NCI-H1105 (cell line): ENCODE measurements at places on chromosomes 2 and 18.

- DNase-seq: peak; percentile 26
Measured at GRCh38 chr2:52414561-52415295, 1352.9 kb upstream of the CHAC2 start.

- no peak for DNase-seq
Measured at GRCh38 chr2:216001216-216002100, 11.9 kb downstream of the MREG start.

DNA sequence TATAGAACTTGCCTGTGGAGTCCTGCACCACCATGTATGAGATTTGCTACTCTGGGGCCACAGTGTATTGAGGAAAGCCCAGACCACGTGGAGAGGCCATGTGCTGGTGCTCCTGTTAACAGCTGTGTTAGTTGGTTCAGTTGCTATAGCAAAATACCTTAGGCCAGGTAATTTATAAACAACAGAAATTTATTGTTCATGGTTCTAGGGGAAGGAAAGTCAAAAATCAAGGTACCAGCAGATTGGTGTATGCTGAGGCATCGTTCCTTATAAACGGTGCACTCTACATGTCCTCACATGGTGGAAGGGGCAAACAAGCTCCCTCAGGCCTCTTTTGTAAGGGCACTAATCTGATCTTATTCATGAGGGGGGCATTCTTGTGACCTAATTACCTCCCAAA is 272.3 kb upstream of the FBXO11 start:
- no peak for DNase-seq

GRCh38 chr18:53193870-53194269 is 853.9 kb downstream of the DCC start:
- no peak for DNase-seq

- no peak for DNase-seq
Measured at GRCh38 chr2:168015274-168015953, 232.0 kb downstream of the STK39 start.

DNA sequence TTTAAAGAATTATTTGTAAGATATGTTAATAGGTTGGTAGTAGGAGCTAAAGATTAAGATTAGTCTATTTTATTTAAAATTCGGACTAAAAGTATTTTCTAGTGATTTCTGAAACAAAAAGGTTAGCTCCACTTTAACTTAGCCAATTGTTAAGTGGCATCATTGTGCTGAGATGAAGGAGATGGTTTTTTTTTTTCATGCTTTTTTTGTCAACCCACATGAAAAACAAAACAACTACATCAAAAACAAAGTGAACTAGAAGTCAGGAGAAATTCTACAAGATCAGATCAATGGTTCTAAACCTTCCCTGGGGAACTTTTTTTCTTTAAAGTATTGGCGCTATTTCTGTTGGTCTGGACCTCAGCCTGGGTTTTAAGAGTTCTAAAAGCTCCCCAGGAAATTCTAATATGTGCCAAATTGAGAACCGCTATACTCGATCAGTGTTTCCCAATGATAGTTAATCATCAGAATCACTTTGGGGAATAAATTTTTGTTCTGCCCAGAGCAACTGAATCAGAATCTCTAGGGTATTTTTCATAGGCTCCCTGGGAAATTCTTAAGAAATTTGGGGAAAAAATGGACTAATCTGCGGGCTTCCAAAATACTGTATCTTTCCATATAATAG is 2.3 kb downstream of the ZC3H6 start:
- no peak for DNase-seq

DNA sequence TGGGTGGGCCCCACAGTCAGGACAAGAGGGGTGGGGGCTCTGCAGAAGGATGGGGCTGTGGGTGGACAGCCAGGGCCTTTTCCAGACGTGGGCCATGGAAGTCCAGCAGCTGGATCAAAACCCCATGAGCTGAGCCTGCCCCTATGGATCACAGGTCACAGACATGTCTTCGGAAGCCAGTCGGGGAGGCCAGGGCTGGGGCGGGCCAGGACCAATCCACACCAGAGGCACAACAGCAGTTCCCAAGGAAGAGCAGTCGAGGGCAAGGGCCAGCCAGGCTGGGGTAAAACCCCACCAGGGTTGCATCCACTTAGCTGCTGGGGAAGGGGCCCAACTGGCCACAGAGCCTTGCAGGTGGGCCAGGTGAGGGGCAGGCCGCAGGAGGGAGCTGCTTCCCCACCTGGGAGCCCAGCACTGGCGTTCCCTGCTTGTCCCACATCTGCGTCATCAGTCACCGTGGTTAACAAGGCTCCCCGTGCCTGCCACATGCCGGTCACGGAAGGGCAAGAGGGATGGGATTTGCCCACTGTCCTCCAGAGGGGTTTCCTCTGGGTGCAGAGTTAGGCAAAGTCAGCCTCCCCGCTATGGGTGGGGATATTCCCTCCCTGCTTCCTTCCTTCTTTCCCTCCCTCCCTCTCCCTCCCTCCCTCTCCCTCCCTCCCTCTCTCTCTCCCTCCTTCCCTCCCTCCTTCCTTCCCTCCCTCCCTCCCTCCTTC is 46.4 kb upstream of the ODC1 start:
- no peak for DNase-seq

GRCh38 chr18:31819106-31819924 is 58.6 kb upstream of the SLC25A52 start:
- no peak for DNase-seq

- no peak for DNase-seq
Measured at GRCh38 chr18:70028734-70029133, 81.1 kb upstream of the CD226 start.

DNA sequence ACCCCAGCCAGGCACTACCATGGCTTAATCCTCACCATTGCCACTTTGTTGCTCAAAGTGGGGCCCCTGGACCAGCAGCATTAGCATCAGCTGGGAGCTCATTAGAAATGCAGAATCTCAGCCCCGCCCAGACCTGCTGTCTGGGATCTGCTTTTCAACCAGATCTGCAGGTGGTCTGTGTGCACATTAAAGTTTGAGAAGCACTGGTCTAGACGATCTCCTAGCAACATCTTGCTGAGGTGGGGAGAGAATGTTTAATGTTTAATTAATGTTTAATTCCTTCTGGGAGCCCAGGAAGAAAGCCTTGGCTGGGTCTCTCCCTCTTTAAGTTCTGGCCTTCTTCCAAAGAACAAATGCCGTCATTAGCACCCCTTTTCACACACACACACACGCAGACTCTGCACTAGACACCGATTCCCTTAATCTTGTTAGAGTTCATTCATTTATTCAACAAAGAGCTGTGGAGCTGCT is 53.7 kb downstream of the EDAR start:
- peak; percentile 45 for DNase-seq

DNA sequence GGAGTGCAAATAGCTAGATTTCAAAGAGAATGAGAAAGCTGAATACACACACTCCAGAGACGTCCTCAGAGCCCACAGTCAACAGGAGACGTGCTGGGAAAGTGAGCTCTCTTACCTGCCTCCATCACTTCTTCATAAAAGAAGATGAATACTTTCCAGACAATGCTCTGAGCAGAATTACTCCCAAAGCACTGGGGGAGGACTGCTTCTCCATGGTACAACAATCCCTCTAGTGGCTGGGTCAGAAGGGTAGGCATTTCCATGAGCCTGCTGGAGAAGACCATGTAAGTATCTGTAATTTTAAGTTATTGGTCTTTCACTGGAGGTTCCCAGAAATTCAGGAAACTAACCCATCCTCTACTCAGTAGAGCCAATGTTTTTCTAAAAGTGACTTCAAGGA is 190.3 kb downstream of the RBM43 start:
- DNase-seq: no peak

DNA sequence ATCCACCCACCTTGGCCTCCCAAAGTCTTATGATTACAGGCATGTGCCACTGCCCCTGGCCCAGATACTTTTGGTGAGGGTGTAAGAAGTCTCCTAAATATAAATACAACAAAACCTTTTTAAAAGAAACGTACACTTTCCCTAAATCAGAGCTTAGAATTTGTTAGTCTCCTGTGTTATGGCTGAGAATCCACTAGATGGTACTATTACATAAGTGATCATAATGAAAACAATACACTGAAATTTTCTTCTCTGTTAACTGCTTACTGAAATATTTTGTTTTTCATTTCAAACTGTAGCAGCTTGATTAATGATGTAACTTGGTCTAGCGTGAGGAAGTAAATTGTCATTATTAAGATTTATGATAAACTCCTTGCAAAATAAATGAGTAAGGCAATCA is 74.8 kb upstream of the FAM98A start:
- no peak for DNase-seq

DNA sequence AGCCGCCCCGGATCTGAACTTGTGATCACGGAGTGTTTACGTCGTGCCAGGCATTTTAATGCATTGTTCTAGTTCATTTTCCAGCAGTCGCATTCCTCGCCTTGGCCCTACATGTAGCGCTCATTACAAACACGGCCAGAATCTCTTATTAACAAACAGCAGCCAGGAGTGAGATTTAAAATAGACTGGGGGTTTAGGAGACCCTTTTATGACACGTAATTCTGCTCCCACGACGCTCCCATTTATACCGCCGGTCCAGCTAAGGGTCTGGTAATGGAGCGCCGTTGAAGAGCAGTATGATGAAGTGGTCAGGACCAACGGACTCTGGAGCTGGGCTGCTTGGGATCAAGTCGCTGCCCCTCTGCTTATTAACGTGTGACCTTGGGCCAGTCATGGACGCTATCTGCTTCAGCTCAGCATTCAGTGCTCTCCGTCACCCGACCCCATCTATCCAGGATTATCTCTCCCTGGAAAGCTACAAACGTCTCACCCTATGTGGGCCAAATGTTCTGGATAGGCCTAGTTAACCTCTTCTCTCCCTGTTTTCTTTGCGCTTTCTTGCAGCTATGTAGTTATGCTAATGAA is 745 bp downstream of the MSH2 start:
- no peak for DNase-seq

DNA sequence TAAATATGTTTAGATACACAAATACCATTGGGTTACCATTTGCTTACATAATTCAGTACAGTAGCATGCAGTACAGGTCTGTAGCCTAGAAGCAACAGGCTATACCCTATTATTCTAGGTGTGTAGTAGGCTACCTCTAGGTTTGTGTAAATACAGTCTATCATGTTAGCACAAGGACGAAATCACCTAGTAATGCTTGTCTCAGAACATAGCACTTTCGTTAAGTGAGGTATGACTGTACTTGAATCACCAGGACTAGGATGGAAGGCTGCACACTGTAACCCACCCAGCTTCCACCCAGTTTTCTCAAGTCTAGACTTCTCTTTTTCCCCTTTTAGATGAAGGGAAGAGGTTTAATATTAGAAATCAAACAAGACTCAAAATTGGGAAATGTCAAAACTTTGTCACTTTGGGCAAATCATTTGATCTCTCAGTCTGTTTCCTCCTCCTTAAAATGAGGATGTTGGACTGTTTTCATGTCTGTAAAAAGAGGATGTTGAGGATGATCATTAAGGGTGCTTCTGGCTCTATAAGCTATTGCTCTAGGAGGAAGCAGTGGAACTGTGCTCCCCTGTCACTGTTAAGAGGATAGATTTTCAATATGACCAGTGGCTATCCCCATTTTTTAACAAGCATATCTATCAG is 3.7 kb upstream of the SOCS6 start:
- no peak for DNase-seq

DNA sequence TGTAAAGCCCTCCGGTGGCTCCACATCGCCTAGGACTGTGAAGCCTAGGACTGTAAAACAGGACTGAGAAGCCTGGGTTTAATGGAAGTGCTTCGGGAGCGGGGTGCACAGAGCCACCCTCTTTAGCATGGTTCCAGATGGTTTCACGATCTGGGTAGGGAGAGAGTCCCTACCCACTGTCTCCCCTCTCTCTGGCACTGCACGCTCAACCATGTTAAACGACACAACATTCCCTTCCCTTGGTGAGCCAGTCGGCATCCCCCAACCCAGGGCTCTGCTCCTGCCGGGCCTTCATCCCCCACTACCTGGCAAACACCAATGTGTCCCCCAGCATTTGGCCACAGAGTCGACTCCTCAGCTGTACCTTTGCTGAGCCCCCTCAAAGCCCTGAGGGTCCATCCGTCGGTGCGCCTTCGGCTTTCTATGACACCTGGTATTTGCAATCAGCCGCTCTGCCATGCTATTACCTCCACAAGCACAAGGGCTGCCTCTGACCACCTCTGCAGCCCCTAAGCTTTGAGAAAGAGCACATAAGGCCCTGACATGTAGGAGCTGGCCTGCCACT is 1.1 kb downstream of the COPS9 start:
- no peak for DNase-seq

DNA sequence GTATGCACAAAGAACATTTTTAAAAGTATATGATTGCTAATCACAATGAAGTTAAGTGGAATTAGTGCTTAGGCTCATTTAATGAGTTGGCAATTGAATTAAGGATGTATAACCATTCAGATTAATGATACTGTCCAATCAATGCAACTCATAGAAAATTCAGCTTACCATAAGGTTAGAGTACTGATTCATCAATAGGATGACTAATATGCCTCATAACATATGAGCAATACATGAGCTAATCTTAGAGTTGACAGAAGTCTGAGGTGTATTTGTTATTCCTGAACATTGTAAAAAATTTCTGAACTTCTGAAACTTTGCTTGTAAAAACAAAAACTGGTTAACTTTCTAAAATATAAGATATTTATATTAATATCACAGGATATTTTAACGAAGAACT is 118.3 kb upstream of the NETO1 start:
- DNase-seq: no peak

DNA sequence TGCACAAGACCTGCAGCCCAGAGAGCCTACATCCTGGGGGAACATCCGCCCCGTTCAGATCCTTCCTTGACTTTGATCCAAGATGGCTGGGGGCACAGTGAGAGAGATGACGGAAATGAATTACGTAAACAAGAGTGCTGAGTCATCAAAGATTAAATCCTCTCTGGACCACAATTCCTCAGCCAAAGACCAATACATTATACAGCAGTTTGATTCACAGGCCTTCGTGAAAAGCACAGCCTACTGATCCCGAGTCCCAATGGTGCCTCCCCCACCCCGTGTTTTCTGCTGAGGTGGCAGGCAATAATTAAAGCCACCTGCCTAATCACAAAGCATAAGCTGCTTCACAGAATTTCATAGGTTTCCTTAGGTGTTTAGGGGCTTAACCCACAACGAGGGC is 43.0 kb downstream of the MYO5B start:
- DNase-seq: no peak

DNA sequence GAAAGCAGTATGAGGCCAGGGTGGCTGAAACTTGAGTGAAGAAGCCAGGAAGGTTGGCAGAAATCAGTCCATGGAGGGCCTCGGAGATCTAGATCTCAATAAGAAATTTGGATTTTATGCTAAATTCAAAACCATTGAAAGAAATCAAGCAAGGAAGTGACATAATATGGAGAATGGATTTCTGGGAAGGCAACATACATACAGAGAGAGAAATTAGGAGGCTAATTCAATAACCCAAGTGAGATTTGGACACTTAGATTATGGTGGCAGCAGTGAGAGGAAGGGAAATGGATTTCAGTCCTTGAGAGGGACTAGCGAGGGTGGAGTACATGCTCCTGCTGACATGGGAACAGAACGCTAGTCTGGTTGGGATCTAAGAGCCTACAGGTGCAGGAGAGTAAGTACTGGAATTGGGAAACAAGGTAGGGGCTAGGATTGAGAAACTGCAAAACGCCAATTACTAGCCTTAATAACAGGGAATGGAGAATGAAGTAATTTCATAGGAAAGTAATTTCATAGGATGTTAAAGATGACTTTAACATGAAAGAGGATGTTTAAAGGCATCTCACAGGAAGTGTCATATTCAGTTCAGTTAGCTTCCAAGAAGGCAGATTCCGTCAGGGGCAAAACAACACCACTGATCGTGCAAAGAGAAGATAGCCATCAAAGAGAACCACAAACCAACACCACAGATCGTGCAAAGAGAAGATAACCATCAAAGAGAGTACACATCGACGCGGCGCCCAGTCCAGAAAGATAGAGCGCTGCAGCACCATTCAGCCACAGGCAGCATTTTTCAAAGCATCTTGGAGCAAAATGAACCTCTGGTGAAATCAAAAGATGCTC is 27.2 kb downstream of the CDKL4 start:
- no peak for DNase-seq

- no peak for DNase-seq
Measured at GRCh38 chr18:38368886-38369285, 803.3 kb upstream of the CELF4 start.
